ENCODE measurements at places on chromosomes 7 and 10.
A peak's percentile ranks its signal among the peaks of the same experiment; 100 is the strongest.

DNA sequence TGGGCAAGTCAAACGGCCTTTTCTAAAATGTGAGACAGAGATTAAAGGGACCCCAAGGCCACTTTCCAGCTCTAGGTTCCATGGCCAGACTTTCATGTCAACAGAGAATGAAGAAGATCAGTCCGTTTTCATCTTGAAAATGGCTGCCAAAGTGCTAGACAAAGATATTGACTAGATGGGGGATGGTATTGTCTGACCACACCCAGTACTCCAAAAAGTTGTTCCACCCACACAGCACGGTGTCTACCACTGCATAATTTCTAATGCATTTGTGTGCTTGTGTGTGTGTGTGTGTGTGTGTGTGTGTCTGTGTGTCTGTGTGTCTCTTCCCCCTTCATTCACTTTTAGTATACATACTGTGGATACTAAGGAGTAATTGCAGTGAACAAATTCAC lies 1.3 kb downstream of the COL1A2 start:
- DNase-seq: no peak

DNA sequence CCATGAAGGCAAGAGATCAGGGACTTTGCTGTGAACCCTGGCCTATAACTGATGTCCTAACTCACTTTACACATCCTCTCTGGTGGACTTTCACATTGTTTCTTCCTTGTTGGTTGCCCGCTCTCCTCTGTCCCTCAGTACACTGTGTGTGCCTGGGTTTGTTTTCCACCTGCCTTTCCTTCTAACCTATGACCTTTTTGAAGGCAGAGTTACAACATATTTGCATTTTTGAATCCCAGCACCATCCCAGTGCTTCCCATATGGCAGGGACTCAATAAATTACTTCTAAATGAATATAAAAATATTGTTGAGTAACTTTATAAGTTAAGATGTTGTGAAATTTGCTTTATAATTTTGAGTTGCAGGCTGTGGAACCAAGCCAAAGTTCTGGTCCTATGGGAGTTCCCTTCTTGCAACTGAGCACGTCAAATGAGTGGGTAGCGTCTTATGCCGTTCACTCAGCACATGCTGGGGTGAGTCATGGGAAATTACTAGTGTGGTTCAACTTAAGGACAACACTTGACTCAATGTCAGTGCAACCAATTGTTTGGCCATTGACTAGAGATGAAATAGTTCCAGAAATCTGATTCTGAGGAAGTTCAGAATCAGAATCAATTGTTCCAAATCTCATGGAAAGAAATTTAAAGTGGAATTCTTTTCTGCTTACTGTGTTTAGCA lies 250.9 kb downstream of the TWIST1 start:
- DNase-seq: no peak

DNA sequence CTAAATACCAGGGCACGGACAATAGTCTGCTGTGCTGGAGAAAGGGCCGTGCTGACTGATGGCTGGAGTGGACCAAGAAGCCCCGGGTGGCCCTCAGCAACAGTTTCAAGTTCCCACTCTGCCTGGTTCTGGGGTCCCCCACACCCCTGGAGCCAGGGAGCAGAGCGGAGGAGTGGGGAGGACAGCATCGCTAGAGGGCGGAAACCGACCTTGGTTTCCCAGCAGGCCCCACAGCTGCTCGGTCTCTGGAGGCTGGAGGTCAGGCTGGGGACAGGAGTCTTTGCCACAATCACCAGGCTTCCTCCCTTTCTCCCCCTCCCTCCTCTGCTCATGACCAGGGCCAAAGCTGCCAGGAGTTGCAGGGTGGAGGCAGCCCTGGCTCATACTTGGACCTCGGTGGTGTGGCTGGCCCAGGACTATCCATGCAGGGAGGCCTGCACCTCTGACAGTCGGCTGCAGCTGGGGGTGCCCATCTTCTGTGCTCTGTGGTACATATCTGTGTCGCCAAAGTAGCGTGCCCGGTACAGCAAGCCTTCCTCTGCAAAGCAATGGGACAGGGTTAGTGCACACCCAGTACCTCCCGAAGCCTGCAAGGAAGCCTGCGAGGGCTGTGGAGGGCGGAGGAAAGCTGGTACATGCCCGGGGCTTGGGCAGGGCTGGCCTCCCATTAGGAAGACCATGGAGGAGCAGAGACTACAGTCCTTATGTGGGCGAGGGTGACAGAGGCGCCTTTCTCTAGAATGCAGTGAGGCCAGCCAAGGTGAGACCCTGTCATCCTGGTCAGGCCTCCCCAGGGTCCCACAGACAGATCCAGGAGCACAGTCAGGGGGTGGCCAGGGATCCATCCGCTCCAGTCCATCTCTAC lies 19.1 kb downstream of the DNAJB12 start:
- peak; percentile 79 for DNase-seq

GRCh38 chr10:62554632-62555199 lies 180.5 kb downstream of the ZNF365 start:
- peak; percentile 57 for DNase-seq

GRCh38 chr7:32762925-32763293 lies 128.7 kb downstream of the KBTBD2 start:
- DNase-seq: no peak

GRCh38 chr10:8183241-8183704 lies 128.8 kb downstream of the GATA3 start:
- DNase-seq: no peak

- DNase-seq: no peak
Measured at GRCh38 chr7:13014011-13014410, 326.6 kb downstream of the ARL4A start.

DNA sequence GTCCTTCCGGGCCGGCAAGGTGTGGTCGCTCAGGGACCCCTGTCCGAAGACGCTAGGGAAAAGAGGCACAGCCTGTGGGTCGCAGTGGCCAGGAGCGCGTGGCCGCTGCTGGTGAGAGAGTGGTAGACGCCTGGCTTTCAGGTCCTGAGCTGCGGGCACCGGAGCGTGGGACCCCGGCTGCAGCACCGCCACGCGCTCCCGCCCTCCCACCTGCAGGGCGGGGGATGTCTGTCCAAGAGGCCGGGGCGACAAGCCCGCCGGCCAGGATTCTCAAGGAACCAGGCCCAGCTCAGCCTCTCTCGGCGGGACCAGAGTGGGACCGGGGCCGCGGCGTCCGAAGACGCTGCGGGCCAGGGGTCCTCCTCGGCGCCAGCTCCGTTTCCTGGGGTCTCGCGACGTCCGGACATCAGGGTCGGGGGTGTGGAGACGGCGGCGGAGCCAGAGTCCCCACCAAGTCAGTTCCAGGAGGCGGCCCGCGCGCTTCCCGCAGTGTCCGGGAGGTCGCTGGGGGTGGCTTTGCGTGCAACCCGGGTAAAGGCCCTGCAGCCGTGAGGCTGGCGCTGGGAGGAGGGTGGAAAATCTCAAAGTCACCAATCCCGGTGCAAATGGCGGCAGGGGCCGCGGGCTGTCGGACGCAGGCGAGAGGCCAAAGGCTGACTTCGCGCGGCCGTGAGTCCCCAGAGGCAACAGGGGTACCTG lies 5.5 kb downstream of the ZNF503 start:
- DNase-seq: no peak

GRCh38 chr7:107469929-107470328 lies at the start of gene GPR22:
Gene GPR22 (plus strand): TSS chr7:107470057. CDS start chr7:107474061, 4,004 bp downstream.
- DNase-seq: no peak

GRCh38 chr10:102316421-102316820 lies 71.1 kb downstream of the GBF1 start:
- DNase-seq: no peak

GRCh38 chr7:31683445-31684225 lies 3.4 kb upstream of the PPP1R17 start:
- DNase-seq: no peak

- DNase-seq: no peak
Measured at GRCh38 chr7:92156990-92157389, 22.0 kb downstream of the LRRD1 start.

DNA sequence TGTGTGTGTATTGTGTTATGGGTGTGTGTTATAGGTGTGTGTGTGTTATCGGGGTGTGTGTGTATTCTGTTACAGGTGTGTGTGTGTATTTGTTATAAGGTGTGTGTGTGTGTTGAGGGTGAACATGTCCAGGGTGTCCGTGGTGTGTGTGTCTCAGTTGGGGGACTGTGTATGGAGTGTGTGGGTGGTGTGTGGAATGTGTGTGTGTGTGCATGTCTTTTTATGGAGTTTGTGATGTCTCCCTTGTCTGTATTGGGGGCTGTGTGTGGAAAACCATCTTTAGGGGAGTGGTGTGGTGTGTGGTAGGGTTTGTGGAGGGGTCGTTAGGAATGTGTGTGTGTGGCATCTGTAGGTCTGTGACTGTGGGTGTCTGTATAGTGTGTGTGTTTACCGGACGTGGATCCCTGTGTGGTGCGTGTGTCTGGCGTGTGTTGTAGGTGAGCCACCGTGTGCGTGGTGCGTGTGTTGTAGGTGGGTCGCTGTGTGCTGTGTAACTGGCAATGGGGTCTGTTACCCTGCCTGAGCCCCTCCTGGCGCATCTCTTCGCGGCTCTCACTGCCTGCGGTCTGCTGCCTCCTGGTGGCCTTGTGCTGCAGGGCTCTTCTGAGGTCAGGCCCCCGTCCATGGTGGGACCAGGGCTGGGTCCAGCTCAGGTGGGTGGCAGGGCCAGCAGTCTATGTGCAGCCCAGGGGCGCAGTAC lies 61.7 kb downstream of the PALD1 start:
- peak; percentile 68 for DNase-seq

- DNase-seq: no peak
Measured at GRCh38 chr10:14371581-14371980, 40.9 kb upstream of the FRMD4A start.

DNA sequence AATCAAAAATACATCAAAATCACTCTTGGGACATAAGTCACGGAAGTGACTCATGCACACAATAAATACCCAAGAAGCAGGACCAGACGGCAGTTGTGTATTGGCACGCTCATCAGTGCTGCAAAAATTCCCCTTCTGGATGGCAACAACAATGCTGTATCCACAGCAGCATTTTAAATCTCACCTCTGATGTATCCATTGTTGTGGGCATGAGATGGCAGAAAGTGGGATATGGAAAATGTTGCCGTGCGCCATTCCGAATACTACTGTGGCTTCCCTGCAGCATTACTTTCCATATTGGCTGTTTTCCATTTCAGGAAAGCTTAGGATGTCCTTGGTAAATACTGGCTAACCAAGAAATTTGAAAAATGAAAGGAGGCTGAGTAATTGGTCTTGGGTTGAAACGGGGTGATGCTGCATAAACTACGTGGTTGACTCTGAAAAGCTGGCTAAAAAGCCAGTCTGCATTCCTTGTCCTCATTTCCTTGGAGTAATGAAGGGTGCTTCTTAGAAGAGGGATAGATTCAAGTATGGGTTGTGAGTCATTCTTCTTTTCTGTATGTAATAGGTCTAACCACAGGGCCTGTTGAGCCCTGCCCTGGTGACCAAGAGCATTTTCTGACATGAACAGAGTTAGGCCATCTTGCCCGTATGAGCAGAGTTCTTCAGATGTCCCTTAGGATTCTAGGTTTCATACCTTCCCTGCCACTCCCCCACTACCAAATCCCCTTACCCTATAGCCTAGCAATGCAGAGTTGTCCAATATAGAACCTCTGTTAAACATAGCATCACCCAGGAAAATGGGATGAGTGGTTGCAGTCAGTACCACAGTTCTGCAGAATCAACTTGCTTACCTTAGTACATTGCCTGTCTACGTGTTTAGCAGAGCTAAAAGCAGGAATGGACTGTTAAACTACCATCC lies 36.3 kb upstream of the TOMM7 start:
- no peak for DNase-seq

- no peak for DNase-seq
Measured at GRCh38 chr10:20313665-20314064, 497.4 kb downstream of the PLXDC2 start.

DNA sequence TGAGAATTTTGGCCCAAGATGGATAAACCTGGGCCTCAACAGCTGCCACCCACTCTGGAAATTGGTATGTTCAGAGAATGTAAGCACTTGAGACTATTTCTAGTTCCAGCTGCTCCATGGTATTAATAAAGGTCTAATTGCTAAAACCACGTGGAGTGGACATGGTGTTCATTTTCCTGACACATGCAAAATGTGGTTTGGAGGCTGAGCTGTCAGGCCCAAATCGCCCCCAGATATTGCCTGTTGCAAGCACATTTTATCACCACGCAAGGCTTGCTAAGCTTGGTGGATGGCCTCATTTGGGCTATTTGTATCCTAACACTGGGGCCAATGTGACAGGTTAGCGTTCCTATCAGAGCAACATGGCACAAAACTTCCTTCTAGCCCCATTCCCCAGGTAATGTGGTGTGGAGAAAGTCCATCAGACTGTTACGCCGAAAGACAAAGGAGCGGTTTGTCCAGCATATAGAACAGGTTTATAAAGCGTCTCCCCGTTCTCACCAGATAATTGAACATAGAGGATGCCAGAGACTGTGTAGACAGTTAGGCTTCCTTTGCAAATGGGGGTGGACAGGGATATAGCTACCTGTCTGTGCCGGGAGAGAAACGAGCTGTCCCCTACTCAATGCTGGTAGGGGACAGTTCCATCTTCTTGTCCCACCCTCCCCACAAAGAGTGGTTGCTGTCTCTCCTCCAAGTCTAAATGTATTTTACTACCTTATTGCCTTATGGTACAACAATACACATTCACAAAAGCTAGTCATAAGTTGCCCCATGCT lies 78.0 kb upstream of the ANKRD1 start:
- DNase-seq: no peak

DNA sequence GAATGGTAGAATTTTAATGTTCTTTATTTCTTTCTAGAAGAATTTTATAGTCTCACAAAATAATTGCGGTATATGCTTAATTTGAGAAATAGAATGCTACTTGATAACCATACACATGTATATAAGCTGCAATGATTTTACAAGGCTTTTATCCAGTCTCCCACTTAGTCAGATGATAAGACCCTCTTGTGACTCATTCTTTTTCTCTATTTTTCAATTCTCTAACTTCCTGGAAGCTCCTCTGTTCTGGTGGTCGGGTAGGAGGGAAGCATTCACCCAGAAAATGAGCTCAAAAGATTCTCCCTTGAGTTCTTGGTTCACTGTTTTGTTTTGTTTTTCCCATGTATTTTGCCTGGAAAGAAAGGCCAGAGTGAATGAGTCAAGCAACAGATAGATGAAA lies 546.6 kb downstream of the INHBA start:
- DNase-seq: no peak

- DNase-seq: no peak
Measured at GRCh38 chr7:51079494-51079893, 237.1 kb downstream of the COBL start.

DNA sequence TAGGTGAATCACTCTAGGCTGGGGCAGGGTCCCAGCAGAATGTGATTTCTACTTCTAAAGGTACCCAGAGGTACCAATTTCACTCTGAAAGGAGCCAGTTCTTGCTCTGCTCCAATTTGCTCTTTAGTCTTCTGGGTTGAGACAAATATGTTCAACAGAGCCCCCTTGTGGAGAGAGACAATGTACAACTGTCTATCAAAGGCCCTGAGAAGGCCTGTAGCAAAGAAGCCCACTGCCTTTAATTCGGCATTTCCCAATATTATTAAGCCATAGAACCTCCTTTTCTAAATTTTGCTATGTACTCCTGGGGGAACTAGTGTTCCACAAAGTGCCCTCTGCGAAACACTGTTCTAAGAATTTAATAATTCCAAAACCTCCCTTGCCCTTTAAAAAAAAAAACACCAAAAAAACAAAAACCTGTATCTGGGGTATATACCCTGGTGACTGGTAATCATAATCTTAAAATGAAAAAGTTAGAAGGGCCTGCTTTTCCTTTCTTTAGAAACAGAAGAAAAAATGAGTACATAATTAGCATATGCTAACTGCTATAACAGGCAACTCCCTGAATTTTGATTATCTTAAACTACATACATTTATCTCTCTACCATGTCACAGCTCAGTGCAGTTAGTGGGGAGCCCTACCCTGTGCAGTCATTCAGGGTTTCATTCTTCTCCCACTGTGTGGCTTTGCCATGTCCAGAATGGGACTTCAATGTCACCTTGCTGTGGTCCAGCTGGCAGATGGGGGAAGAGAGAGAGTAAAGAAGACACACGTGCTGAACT lies 160.9 kb upstream of the BMPER start:
- no peak for DNase-seq

GRCh38 chr7:271266-272107 lies 18.5 kb upstream of the FOXL3 start:
- no peak for DNase-seq

Measured in activated CD8-positive, alpha-beta memory T cell treated with anti-CD3 and anti-CD28 coated beads for 24 hours (primary cell).